ENCODE measurements at places on chromosomes 12 and 14.

DNA sequence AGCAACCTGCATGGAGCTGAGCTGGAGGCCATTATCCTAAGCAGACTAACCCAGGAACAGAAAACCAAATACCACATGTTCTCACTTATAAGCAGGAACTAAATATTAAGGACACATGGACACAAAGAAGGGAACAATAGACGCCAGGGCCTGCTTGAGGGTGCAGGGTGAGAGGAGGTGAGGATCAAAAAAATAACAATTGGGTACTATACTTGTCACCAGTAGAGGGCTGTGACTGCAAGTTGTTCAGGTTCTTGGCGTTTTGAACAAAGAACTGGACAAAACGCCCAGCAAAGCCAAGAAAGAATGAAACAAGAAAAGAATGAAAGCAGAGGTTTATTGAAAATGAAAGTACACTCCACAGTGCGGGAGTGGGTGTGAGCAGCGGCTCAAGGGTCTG is 208.5 kb upstream of the NEDD1 start:
- no peak for DNase-seq

DNA sequence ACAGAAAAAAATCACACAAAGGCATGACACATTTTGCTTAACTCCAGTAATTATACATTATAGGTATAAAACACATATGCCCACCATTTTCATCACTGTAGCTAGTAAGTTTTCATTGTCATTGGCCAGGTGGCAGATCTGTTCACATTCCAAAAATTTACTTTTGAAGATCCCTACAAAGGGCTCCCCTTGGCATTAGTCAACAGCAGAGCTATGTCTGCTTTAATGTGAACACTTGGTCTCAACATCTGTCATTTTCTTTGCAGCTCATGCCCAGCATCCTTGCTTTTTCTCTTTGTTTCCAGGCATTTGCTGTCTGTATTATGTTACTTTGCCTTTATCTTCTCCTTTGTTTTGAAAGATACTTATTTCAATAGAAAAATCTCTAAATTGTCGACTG is 519.1 kb upstream of the FOXG1 start:
- no peak for DNase-seq

- DNase-seq: peak; percentile 55
Measured at GRCh38 chr12:55742719-55743405, at the start of gene GDF11. GDF11 (plus strand) TSS chr12:55743122; CDS start chr12:55743317, 195 bp downstream.

GRCh38 chr12:87813476-87814234 is 215.5 kb downstream of the C12orf50 start:
- DNase-seq: no peak

GRCh38 chr14:63375769-63376168 is 57.0 kb upstream of the GPHB5 start:
- DNase-seq: no peak

GRCh38 chr12:1796515-1797010 is 23.8 kb upstream of the LRTM2 start:
- no peak for DNase-seq

GRCh38 chr12:109709401-109709991 is 4.1 kb upstream of the FAM222A start:
- no peak for DNase-seq

DNA sequence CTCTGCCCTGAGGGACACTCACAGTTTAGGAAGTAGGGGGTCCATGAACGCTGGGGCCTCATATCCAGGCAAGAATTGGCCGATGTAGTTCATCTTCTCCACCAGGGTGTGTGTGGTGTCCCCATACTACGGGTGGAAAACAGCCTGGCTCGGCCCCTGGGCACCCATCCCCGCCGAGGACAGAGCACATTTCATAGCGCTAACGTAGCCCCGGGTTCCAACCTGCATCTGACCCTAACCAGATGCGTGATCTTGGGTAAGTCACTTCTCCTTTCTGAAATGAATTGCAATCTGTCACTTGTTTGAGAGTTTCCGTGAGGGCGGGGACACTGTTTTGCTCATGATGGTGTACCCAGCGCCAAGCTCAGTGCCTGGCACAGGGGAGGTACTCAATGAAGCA is 9.0 kb downstream of the HPD start:
- DNase-seq: no peak

GRCh38 chr14:53567236-53567780 is 389.3 kb downstream of the BMP4 start:
- no peak for DNase-seq

DNA sequence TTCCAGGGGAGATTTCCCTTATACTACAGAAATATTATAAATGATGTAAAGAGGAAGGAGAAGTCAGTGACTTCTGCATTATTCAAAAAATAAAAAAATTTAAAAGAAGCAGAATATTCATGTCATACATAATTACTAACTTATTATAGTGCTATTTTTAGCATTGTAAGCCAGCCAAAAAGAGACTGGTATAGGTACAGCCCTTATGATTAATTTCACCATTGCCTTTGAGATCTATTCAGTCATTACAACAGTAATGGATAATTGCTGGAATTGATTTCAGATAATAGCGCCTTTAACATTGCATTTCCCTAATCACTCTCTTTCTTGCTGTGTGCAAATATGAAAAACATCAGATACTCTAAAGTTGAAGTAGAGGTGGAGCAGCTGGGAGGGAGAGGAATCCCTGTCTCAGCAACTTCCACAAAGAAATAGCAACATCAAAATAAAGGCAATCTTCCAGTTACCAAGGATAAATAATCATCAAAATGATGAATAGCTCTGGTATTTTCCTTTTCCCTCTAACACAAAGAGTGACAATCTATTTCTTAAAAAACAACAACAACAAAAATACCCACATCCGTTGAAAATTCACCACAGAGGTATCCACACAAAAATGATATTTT is 71.8 kb upstream of the OVCH1 start:
- DNase-seq: peak; percentile 40

- no peak for DNase-seq
Measured at GRCh38 chr12:40117818-40118217, 11.9 kb upstream of the SLC2A13 start.

GRCh38 chr12:14554281-14555007 is 13.2 kb downstream of the PLBD1 start:
- peak; percentile 17 for DNase-seq

DNA sequence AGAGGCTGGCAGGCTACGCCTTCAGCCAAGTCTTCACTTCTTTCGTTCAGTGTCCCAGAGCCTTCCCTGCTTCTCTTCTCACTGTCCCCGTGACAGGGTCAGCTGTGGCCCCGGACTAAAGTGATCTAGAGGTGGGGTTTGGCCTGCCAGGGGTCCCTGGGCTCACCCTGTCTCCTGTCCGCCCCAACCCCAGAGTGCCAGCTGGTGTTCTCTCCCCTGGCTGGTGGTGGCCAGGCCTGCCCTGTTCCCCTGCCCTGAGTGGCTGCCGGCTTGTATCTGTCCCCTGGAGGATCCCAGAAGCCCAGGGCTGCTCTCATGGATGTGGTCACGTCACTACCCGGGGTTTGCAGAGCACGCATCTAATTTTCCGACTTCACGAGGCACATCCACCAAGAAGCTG is 297.4 kb downstream of the GLT1D1 start:
- no peak for DNase-seq

DNA sequence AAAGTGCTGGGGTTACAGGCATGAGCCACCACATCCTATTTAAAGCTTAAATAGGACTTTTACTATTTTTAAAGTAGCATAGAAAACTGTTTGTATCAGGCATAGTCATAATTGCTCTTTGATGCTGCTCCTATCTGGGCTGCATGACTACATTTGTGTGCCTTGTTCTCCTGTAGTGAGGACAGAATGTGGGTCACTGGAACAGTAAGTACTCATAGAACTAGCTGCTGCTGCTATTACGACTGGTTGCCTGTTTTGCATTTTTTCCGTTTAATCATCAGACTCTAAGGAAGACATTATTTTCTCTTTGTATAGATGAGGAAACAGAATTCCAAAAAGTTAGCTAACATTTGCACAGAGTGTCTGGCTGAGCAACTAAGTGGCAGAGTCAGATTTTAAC is 42.8 kb downstream of the ZC3H14 start:
- DNase-seq: no peak

DNA sequence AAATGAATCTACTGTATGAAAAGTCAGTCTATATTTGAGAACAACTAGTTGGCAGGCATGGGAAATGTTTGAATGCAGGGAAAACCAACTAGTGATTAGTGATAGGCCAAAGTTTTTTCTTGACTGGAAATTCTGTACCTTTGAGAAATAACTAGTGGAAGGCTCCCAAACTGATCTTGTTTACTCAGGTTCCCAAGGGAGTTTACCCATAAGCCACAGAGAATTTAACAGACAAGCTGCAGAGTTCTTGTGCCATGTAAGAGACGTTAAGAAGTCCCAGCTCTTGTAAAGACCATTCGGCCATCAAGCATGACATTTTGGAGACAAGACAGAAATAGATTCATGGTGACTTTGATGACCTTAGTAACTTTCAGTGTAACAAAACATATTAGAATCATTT is 1882.8 kb upstream of the SEL1L start:
- DNase-seq: no peak

DNA sequence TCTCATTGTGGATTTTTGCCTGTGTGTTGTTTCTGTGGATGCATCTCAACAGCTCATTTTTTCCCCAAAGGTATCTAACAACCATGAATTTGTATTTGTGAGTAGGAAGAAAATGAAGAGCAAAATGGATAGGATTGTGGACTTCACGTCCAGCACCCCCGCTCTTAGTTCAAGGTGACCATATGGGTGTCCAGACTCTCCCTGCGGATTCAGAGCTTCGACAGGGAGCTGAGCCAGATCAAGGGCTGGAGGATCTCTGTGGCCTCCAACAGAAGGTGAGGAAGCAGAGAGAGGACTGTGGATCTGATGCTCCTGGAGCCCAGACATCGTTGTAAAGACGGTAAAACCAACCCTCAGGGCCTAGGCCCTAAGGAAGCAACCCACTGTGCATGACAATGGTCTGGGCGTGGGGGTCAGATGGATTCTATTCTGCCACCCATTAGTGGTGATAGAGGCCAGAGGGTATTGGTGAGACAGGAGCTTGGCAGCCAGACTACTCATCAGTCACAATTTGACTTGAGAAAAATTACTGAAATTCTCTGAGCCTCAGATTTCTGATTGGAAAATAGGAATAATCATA is 659.7 kb upstream of the TMEM132C start:
- no peak for DNase-seq

DNA sequence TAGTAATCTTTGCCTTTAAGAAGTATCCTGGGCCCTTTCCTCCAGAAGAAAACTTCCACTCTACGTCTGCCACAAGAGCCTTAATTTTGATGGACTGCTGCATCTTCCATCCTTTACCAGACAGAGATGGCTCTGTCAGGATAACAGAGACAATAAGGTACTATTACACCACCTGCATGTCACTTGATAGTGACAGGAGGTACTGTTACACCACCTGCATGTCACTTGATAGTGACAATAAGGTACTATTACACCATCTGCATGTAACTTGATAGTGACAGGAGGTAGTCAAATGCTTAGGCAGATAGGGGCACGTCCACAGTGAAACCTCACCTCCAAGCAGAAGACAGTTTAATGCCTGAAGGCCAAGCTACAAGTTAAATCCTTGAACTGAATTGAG is 13.9 kb downstream of the OR6C74 start:
- DNase-seq: no peak

DNA sequence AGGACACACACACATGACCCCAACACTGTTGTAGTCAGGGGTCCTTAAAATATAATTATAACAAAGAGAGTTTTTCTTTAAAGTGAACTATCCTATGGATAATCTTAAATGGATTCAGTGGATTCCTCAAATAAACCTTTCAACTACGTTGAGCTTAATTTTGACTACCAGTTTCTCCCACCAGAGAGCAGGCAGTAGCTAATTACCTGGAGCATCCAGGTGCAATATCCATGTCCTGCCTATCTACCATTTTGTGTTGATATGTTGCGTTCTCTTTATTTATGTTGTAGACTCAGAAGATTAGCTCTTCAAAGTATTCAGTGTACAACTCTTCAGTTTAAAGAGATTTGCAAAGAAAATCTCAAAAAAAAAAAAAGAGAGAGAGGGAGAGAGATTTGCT is 127.2 kb upstream of the GZMB start:
- peak; percentile 9 for DNase-seq

DNA sequence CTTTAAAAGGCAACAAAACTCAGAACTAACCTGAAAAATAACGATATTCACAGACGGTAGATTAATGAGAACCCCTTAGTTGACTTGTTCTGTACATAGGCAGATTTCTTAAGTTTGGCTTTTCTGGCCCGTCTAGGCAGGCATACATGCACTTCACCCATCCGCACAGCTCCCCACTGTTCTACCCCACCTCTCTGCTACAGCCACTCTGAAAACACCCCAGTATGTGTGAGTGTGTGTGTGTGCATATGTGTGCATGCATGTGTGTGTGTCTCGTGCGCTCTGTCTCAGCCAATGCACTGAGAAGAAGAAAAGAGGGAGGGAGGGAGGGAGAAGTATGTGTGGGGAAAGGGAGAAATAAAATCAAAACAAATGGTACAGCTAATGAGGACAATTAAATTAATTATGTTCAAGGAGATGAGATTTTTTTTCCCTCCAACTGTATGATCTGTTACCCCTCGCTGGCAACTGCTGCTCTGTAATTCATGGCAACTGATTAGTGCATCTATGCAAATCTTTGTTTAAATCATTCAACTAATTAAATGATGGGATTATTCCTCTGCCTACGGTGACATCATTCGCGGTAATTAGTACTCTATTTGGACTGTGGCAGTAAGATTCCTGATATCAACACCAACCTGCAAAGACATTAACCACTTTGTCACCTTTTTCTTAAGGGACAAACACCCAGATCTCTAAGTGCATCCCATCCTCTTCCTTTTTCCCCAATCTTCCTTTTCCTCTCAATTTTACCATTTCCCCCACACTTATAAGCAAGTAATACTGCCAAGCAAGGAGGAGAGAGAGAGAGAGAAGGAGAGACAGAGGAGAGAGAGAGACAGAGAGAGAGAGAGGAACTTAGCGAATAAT is 2.2 kb upstream of the LMO3 start:
- DNase-seq: peak; percentile 45

DNA sequence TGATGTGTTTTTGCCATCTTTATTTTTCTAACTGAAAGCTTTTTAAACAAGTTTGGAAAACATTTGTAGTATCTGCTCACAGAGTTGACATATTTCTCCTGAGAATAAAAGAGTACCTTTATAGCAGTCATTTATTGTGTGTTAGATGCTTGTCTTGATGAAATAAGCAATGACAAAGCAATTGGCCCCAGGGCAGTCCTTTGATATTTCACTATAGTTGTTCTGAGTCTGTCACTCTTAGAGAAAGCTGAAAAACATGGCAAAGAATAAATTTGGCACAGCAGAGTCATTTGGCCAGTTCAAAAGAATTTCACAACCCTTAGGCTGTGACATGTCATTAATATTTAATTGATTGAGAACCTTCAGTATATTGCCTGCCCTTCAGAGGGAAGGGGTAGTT is 166.2 kb downstream of the PTPRO start:
- DNase-seq: no peak

GRCh38 chr12:57146092-57146491 is 1.3 kb downstream of the LRP1-AS start:
- DNase-seq: no peak

- DNase-seq: no peak
Measured at GRCh38 chr12:47885012-47885501, 19.7 kb downstream of the VDR start.

DNA sequence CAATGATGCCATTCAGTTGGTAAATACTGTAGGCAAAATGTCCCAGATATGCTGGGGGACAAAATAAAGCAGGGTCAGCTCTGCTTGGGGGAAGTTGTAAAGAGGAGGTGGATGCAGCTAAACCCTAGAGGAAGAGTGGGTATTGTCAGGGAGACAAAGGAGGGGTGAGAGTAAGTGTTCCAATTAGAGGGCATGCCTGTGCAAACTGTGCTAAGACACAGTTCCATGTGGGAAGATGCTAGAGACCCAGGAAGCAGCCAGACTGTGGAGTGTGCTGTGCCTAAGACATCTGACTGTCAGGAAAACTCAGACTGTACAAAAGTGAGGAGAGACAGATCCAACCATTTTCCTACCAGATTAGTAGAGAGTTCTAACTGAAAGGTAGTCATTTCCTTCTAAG is 474.3 kb downstream of the ATP23 start:
- DNase-seq: no peak

All from NCI-H1105 treated with DMSO at 0.1 percent for 48 hours (cell line).